ENCODE measurements at places on chromosomes 2 and 18.

- DNase-seq, result no peak
Measured at GRCh38 chr18:27181726-27182125, 3.4 kb downstream of the CHST9 start.

DNA sequence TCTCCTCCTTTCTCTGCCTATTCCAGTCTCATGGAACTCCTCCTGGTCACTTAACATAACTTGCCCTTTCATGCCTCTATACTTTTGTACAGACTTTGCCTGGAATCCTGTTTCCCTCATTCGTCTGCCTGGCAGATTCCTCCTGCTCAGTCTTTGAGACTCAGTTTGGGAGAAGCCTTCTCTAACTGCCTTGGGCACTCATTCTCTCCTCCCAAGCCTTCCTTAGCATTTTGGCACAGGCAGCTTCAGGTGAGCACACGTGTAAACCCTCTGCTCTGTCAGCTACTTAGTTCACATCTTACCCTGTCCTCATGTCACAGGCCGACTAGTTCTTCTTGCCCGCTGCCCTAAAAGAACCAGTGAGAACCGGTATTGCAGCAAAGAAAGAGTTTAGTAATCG, 6.0 kb upstream of the FAM98A start:
- DNase-seq, result no peak

DNA sequence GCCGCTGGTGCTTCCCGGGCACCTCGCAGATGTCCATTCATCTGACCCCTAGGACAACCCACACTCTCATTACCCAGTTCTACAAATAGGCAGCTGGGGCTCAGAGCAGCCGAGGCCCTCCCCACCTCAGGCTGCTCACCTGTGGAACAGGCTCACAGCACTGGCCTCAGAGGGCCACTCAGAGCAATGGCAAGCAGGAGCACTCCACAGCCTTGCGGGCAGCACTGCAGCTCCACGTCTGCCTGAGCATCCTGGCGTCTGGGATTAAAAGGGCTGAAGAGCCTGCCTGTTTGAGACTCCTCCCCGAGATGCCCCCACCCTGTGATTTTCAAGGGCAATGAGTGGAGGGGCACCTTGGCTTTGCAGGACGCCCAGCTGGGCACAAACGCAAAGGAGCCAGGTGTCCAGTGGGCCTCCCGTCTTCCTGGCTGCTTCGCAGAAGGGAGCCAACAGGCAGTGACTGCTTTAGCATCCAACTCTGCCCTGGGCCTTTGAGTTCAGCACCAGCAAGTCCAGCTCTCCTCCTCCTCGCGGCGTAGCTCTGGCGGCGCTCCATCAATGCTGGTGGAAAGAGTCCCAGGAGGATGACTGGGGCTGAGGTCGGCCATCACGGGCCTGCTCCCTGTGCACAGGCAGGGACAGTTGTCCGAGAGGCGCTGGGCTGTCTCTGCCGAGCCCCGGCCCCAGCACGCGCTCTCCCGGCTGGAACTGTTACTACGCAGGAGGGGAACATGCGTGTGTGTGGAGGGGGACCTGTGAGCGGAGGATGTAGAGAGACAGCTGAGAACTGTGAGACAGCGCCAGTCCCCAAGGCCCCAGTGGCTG, 297.2 kb downstream of the NDUFA10 start:
- no peak for DNase-seq

DNA sequence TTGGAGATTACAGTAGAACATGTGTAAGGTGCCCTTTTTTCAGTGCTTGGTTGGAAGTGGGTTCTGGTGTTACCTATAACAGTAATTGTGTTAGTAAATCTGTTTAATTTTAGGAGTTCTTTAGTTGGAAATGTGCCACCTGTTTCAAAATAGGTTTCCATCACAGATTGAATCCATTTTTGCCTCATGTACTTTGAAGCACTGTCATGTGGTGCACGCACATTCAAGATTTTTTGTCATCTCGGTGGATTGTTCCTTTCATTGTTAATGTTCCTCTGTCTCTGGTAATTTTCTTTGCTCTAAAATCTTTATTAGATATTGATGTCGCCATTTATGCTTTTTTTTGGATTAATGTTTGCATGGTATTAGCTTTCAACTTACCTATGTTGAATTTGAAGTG, 1.3 kb downstream of the ATP9B start:
- DNase-seq, result no peak

DNA sequence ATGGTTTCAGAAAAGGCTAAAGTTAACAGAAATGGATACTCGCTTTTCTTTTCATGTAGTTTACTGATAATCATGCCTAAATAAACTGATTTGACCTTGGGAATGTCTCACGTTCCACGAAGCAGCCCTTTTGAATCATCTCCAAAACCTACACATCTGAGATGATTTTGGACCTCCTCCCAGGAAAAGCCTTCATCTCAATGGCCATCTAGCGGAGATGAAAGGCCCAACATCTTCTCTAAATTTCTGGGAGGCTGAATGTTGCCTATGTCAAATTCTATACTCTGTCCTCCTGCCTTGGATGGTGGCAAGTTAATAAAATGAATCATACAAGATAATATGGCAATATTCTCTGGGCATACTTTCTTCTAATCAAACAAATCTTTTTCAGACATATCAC, 448.5 kb downstream of the ZEB2 start:
- no peak for DNase-seq

GRCh38 chr2:234996069-234996940, 44.5 kb downstream of the SH3BP4 start:
- DNase-seq, result no peak

DNA sequence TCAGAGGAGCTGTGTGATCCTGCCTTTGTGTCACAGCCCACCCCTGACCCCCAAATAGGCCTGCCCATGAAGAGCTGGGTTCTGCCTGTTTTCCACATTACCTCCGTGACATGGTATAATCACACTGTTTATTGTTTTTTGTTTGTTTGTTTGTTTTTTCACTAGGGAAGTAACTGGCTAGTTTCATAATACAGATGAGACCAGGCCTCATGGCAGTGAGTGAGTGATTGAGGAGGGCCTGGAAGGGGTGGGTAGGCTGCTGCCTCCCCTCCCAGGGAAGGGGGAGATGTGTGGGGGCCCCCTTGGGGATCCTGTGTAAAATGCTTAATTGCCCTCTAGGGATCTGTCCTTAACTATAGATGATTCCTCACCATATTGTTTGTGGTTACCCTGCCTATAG, 190.5 kb downstream of the LDLRAD4 start:
- DNase-seq, result no peak

DNA sequence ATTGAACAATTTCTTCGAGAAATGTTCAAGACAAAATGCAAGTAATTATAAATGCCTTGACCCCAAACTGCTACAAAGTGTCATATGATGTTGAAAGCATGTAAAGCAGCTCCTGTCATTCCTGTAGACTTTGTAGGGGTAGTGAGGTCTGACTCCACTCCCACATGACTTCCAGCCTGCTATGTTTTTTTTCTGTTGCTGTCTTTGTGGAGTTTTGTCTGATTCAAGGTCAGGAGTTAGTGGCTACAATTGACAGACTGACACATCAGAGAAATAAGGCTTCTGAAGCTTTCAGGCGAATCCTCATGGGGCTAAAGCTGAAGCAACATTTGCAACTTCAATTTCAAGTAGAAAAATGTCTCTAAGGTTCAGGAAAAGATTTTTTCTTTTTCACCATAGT, 63.9 kb upstream of the CCDC195 start:
- no peak for DNase-seq

Measured in D721Med (cell line).